CD4-positive, alpha-beta T cell treated with Interleukin-4 for 4 hours (primary cell): ENCODE measurements at places on chromosomes 6 and 20.

GRCh38 chr6:13673368-13673767, 38.3 kb downstream of the RANBP9 start:
- no peak for DNase-seq

DNA sequence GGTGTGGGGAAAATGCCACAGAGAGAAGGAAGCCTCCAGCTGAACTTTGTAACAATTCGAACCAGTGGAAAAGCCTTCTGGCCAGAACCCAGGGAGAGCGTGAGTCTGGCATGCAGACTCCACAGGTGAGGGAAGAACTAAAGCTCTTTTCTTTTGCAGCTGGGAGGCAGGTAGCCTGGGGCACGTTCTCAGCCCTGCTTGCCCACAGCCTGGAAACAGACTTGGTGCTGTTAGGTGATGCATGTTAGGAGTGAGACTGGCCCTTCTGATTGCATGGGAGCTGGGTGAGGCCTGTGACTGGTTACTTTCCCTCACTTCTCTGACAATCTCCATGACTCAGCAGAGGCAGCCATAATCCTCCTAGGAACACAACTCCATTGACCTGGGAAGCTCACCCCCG, 34.2 kb downstream of the PROKR2 start:
- DNase-seq, result no peak

DNA sequence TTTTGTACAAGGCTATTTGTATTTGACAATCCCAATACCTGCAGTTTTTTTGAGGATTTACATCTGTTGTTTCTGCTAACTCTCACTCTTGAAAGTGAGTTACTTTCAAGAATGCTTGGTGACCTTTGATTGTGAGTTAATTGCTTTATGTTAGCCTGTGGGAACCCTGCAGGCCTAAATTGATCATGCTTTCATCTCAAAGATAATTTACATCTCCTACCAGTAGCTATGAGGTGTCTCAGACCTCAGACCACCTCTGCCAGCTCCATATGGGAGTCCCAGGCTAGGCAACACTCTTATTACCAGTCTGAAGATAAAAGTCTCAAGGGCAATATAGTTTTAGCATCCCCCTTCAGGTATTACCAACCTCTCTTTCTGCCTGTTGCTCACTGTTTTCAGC, 116.4 kb upstream of the THEMIS start:
- DNase-seq, result no peak

GRCh38 chr6:98469141-98469540, 365.2 kb upstream of the POU3F2 start:
- no peak for DNase-seq

- DNase-seq, result no peak
These were observed 10.0 kb downstream of the CST5 start for GRCh38 chr20:23869520-23869919.

DNA sequence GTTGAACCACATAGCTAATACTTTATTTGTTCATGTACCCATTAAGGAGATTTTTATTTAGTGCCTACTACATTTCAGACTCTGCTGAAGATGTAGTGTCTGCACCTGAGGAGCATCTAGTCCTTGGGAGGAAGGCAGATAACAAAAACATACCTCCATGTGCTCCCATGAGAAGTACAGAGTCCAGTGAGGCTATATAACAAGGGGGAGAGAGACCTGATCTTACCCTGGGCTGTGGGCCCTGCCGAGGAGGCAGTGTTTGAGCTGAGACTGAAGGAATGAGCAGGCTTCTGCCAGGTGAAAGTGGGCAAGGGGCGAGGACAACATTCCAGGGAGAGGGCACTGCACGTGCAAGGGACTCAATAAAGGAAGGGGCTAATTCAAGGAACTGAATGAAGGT, 12.1 kb downstream of the MANBAL start:
- DNase-seq, result no peak

DNA sequence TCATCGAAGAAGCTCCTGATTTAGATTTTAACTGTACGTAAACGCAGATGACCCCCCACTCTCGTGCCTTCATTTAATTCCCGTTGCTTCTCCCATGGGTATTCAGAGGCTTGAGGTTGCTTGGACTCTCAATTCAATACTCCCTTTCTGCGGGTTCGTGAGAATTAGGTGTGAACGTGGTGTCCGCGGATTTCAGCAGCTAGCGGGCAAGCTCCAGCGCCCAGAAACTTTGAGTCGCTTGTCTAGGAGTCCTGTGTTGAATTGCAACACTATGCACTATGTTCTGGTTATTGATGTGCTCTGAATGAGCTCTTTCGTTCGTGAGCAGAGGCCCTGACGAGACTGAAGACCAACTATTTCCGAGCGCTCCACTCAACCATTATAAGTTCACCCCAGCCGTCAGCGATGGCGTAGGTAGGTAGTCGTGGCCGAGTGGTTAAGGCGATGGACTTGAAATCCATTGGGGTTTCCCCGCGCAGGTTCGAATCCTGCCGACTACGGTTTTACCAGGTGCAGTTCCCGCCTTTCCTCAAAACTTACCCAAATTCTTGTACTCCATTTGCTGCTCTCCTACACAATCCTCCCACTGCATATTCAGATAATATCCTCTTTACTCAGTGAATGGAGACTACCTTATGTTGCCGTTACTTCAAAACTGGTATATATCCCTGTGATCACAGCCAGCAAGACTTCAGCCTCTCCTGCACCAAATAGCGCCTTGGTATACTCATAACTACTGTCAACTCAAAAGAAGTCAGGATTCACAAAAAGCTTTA, 72.6 kb upstream of the ZNF184 start:
- no peak for DNase-seq

DNA sequence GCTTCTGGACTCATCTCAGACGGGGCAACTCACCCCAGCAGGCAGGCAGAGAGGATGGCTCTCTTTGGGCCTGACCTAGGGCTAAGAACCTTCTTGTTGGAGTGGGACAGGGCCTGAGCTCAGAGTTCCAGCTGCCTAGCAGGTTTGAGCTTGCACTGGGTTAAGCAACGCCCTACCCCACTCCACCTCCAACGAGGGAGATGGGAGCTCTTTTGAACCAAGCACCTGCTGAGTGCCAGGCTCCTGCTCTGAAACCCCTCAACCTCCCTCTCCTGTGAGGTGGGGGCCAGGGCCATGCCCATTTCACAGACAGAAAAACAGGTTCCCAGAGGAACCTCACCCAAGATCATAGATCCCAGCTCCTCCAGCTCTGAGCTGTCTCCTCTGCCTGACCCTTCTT, 54.3 kb downstream of the SNAI1 start:
- no peak for DNase-seq

DNA sequence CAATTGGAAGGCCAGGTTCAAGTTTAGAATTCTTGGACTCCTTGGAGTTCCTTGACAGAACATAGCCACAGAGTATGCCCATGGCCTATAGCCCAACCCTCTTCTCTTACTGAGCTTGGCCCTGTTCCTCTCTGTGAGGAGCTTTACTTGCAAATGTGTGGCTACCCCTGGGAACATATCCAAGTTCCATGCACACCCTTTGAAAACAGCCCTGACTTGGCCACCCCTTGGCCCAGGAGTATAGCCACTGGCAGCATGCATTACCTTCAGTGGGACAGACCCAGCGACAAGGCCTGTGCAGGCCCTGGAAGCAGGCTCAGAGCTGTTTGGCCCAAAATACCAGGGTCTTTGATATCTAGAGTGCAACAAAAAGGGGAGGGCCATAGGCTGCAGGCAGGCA, 19.5 kb upstream of the MAS1 start:
- DNase-seq, result no peak

- peak; percentile 2 for DNase-seq
These were observed 587.2 kb downstream of the EPM2A start for GRCh38 chr6:145147981-145148749.

GRCh38 chr6:111625461-111626391, 20.0 kb upstream of the TRAF3IP2 start:
- no peak for DNase-seq

- no peak for DNase-seq
These were observed 106.6 kb downstream of the TRIM27 start for GRCh38 chr6:28816909-28817807.

- no peak for DNase-seq
These were observed 144.3 kb downstream of the MEI4 start for GRCh38 chr6:77796824-77797809.

DNA sequence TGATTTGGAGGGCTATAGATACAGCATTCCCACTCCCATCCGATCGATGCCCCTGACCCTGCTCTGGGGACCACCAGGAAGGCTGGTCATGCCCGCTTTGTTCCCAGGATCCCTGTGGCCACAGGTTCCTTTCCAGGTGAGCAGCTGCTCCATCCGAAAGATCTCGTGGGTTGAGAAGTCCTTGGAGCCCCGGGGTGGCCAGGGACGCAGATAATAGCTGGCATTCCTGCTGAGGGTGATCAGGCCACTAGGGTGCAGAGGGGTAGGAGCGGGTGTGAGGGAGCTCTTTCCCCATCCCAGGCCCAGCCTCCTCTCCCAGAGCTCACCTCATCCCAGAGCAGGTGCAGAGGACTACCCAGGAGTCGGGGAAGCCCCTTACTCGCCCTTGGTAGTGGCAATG, 7.4 kb downstream of the ADAM33 start:
- no peak for DNase-seq

GRCh38 chr6:42715871-42716270, 6.5 kb downstream of the PRPH2 start:
- DNase-seq, result no peak

GRCh38 chr6:105001063-105001462, 44.2 kb downstream of the LIN28B start:
- no peak for DNase-seq

- DNase-seq, result peak; percentile 18
These were observed 83.8 kb downstream of the FNDC1 start for GRCh38 chr6:159252955-159253508.

GRCh38 chr6:43428112-43428570, 800 bp downstream of the ABCC10 start:
- DNase-seq, result no peak

DNA sequence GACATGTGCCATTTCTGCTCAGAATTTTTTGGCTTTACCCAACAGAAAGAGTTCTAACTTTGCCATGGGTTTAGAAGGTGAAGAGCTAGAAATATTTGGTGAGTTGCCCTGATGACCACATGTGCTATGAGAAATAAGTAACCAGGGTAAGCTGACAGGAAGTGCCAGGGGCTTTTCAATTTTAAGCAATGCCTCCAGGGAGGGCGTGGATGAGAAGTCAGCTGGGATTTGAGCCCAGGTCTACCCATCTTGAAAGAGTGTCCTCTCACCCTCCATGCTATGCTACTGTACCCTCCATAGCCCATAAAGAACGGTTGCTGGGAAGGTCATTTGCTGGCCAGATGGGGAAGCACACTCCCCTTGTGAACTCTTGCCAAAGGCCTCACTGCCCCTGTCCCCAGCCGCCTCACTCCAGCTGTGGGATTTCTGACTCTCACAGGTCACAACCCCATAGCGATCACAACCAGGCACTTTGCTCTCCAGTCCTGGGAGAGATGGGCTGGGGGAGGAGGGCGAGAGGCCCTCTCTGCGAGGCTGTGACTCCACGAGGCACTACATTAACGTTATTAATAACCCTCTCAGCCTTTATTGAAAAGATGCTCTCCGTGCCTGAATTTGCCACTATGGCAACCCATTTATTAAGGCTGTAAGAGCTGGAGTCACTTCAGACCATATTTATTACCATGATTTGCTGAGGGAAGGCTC, 291.1 kb downstream of the DHX35 start:
- DNase-seq, result no peak

GRCh38 chr6:168315596-168315995, 4.0 kb downstream of the DACT2 start:
- DNase-seq, result no peak

DNA sequence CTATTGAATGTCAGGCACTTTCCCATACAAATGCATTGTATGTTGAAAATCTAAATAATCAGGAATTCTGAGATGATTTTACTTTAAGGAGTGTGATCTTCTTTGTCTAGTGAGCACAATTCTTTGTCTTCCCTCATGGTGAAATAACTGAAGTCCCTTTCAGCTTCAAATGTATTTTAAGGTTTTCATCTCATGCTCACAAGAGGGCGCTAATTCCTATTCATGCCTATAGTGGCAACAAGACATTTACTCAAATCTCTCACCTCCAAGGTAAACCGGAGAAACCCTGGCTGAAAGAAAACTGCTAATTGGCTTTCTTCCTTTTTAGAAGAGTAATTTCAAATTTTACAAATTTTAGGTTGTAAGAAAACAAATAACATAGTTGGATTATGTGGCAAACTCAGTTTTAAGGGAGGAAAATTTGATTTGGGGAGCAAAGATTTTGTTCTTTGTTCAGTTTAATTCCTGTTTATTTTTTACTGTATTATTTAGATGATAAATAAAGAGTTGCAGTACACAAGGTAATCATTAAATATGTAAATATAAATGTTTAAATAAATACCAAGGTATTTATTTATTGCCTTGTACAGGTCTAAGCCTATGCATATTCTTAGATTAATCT, 69.1 kb downstream of the SLC35F1 start:
- peak; percentile 44 for DNase-seq

GRCh38 chr6:134345789-134346188, 27.9 kb upstream of the SGK1 start:
- no peak for DNase-seq

DNA sequence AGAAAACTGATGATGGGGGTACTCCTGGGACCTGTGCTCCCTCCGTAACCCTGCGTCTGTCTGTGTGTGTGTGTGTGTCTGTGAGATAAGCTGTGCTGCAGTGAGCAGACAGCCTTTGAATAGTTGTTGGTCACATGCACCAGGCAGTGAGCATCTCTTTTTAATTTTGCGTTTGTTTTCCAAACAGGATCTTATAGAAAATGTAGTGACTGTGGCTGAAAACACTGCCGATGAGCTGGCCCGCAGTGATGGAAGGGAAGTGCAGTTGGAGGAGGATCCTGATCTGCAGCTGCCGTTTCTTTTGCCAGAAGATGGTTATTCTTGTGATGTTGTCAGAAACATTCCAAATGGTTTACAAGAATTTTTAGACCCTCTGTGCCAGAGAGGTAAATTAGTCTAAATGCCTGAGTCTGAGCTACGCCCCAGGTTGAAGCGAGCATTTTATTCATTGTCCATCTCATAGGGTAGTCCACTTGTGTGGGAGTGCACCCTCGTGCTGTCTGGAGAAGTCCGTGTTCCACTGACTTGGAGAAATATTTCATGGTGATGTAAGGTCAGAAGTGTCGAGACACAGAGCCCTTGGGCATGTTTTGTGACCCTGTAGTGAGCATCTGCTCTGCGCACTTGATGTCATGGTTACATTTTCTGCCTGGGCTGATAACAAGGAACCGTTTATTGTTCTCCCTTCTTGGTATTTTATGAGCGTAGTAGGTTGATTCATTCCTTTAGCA, 78.8 kb upstream of the KIF25 start:
- no peak for DNase-seq

DNA sequence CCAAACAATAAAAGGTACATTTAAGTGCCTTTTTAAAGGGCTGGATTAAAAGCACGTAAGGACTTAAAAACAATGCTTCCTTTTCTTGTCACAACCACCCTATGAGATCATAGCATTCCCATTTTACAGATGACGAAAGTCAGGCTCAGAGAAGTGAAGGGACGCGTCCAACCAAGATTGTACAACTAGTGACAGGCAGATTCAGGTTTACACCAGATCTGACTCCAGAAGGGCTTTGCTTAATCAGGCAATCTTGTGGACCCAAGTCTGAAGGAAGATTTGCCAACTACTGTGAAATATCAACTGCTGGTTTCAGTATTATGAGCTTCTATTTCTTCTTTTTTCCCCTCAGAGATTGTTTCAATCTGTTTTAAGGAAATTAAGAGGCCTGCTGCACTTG, 877 bp downstream of the ENPP4 start:
- DNase-seq, result no peak
